ENCODE measurements at places on chromosomes 13 and 19.

- DNase-seq = peak; percentile 33
Measured at GRCh38 chr19:7674010-7675005, 2.6 kb upstream of the MCEMP1 start.

GRCh38 chr13:95833719-95834118 is 156.8 kb downstream of the DNAJC3 start:
- peak; percentile 8 for DNase-seq

DNA sequence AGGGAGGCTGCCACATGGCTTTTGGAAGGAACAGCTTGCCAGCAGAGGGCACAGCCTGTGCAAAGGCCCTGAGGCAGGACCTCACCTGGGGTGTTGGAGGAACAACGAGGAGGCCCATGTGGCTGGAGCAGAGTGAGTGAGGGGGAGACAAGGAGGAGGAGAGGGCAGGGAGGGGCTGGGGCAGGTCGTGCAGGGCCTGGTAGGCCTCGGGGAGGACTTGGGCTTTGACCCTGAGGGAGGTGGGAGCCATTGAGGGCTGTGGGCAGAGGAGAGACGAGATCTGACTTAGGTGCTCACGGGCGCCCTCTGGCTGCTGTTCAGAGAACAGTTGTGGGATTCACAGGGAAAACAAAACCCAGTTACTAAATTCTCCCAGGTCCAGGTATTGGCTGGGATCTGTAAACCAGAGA is 25.2 kb downstream of the ZNRF4 start:
- peak; percentile 17 for DNase-seq

GRCh38 chr19:6038634-6039405 is 60.9 kb upstream of the RANBP3 start:
- no peak for DNase-seq

- peak; percentile 59 for DNase-seq
Measured at GRCh38 chr13:99312493-99312883, 5.3 kb upstream of the GPR183 start.

DNA sequence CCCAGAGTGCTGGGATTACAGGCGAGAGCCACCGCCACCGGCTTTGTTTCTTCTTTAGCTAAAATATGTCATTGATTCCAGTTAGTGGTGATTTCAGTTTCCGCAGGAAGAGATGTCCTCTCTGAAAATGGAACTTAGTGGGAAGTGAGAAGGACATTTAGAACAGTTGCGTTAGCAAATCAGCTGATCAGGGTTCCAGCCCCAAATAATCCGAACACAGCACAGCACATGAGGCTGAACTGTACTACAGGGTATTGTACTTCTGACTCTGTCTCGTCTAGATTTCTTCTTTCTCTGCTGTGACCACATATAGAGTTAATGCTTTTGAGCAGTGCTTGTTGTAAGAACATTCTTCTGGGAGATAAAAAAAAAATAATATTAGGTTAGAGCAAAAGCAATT is 314.4 kb downstream of the MYO16 start:
- no peak for DNase-seq

DNA sequence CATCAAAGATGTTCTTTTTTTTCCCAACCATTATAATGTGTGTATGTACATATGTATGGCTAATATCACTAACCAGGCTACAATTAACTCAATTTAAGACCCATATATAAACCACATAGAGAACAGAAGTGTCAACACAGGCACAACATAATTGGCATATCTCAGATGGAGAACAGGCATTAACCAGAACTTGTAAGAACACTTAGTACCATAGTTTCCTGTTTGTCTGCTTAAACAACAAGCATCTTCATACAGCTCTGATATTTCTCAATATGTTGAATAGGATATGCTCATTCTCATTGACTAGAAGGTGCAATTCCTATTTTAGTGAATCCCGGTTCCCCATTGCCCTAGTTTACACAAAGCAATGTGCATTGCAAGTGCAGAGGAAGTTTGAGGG is 116.9 kb upstream of the EDNRB start:
- DNase-seq = no peak

GRCh38 chr13:73278186-73278585 is 219.4 kb downstream of the KLF5 start:
- no peak for DNase-seq

GRCh38 chr13:48500652-48501197 is 32.2 kb downstream of the RCBTB2 start:
- DNase-seq = peak; percentile 75

- peak; percentile 42 for DNase-seq
Measured at GRCh38 chr19:2254064-2254872, 1.9 kb downstream of the JSRP1 start.

GRCh38 chr13:29849071-29849631 is 1.3 kb downstream of the UBL3 start:
- no peak for DNase-seq

DNA sequence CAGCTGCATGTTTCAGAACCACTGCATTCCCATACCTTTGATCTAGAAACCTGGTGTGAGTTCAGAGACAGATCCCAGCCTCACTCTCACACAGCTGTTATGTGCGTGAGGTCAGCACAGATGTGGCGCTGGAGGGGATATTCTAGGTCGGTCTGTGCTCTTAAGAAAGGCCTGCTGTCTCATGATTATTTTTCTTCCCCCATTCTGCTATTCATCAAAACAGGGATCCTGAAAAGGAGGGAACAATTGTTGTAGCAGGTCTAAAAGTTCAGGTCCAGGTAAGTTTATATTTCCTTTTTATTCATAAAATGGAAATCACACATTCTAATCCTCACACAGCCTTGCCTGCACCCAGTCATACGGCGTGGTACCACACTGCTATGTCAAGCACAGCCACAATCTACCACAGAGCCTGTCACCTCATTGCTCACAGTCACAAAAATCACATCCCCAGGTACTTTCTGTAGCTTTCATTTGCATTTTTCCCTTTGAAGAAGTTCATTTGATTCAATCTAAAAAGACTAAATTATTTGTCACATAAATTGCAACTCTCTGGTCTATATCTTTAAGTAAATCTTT is 867 bp downstream of the ZNF546 start:
- DNase-seq = no peak

DNA sequence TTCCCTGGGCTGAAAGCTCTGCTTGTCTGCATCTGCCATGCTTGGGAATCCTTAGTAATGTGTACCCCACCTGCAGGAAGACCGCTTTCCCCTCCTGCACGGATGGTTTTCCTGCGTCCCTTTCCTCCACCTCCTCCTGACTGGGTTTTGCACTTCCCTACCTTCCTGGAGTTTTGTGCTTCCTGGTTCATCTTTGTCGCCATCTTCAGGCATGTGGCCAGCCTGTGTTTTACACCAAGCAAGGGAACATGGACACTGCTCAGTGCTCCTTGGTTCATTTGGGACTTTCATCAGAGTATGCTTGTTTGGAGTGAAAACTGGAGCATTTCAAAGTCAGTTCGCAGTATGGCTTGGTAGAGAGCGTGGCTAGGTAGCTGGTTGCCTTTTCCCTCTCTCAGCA is 30.7 kb downstream of the ERICH6B start:
- no peak for DNase-seq

DNA sequence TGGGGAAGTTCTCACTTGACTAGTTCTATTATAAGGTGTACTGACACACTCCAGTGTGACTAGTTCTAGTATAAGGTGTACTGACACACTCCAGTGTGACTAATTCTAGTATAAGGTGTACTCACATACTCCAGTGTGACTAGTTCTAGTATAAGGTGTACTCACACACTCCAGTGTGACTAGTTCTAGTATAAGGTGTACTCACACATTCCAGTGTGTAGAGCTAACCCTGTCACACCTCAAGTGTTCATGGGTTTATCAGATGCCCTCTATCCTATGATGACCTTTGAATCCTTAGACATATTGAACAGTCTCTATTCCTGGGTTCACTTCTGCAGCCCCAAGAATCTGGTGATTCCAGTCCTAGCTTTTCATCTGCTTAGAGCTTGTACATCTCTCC is 54.6 kb upstream of the MYO16 start:
- no peak for DNase-seq

DNA sequence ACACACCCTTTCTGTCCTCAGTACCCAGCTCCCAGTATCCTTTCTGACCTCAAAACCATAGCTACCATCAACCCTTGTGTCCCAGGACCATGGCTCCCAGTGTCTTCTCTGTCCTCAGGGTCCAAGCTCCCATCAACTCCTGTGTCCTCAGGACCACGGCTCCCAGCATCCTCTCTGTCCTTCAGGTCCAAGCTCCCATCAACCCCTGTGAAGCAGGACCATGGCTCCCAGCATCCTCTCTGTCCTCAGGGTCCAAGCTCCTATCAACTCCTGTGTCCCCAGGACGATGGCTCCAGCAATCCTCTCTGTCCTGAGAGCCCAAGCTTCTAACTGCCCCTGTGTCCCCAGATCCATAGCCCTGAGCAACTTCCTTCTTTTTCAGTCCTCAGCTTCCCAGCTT is 1.7 kb upstream of the CADM4 start:
- DNase-seq = no peak

- DNase-seq = no peak
Measured at GRCh38 chr19:44112802-44113137, 429 bp upstream of the ZNF225 start.

DNA sequence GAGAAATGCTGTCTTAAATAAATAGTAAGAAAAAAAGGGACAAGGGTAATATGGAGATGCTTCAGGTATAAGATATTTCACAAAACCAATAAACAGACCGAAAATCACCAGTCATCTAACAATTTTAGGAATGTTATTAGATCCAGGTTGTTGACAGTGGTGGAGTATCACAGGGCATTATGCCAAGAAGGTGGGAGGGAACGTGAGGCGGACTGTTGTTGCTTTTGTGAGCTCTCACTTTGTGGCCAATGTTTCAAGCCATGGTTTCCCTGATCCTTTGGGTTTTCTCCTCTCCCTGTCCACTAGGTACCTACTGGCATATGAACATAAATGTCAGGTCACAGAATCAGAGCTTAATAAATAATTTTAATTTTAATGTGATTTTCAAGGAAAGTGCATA is 790.3 kb upstream of the SLITRK1 start:
- no peak for DNase-seq

DNA sequence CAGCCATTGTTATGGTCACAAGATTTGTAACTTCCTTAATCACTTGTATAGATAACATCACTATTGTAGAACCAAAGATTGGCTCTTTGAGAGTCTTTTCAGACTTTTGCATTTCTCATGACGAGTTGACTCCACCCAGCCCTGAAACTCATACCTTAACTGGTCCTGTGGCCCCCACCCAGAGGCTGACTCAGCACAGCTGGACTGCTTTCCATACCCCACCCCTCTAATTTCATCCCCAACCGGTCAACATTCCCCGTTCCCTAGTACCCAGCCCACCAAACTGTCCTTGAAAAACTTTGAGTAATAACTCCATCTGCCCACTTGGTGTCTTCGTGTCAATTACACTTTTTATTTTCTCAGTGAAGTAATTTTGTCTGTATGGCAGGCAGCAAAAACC is 32.1 kb upstream of the SLITRK1 start:
- no peak for DNase-seq

DNA sequence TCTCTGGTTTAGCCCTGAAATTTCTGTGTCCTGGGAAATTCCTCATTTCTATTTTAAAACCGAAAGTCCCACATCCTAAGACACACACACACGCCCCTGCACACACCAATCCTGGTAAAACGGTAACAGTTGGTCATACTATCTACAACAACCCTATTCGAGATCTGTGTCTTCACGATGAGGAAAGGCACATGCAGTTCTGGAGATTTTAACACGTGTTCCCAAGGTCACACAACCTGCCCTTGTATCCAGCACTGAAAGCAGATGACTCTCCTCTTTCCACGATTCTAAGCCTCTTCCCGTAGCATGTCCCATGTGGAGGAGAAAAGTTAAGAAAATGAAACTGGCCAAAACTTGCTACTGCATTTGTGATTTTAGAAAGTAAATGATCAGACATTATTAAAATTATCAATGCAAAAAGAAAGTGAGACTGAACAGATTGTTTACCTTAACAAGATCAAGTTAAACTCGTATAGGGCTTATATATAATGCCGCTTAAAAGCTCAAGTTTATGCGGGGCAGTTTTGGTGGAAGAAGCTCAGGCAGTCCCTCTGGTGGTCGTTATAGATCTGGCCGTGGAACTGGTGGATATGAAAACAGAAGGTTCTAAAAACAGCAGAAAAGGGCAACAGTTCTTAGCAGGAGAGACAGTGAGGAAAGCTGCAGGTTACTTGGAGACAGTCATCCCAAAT is 32.7 kb downstream of the VSTM1 start:
- peak; percentile 22 for DNase-seq

DNA sequence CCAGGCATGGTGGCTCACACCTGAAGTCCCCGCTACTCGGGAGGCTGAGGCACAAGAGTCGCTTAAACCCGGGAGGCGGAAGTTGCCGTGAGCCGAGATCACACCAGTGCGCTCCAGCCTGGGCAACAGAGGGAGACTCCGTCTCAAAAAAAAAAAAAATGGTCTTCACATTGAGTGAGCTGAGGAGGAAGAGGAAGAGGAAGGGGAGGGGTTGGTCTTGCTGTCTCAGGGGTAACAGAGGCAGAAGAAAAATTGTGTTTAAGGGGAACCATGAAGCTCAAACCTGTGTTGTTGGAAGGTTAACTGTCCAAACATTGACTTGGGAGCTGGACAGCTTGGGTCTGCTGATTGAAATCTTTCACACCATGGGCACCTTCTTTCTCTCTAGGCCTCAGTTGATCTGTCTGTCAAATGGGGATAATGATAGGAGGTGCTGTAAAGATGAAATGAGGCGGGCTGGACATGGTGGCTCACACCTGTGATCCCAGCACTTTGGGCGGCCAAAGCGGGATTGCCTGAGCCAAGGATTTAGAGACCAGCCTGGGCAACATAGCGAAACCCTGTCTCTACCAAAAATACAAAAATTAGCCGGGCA is 9.8 kb upstream of the SLC44A2 start:
- DNase-seq = no peak

GRCh38 chr19:57665261-57665806 is 3.4 kb upstream of the ZSCAN4 start:
- no peak for DNase-seq

GRCh38 chr13:110756219-110756631 is 42.7 kb downstream of the ING1 start:
- peak; percentile 42 for DNase-seq

DNA sequence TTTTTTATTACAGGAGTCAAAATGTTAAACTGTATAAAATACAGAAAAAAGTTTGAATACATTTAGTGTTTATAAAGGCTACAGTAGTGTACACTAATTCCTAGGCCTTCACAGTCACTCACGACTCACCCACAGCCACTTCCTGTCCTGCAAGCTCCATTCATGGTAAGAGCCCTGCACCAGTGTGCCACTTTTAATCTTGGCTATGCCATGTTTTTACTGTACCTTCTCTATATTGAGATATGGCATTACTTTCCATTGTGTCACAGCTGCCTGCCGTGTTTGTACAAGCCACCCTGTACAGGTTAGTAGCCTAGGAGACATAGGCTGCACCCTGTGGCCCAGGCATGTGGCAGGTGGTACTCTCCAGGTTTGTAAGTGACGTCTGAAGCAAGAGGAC is 32.1 kb downstream of the C1QTNF9 start:
- DNase-seq = peak; percentile 47

All from fibroblast of skin of scalp (primary cell).